Transverse colon (tissue), 4 donors: ENCODE measurements at places on chromosomes 13 and 19. TPM values are rescaled to one million over a fixed set of nuclear protein-coding genes. Genes with fewer than 3 reads are reported as not detected.

ZNF723 gene
- not detected for total RNA-seq

RUBCNL gene
- 27.2 TPM for total RNA-seq

- H3K27ac ChIP-seq, result no peak overlapping the region
- no peaks in the 10 kb centered on the region for H3K27me3 ChIP-seq
- DNase-seq, result peak; percentile 15
- H3K4me1 ChIP-seq, result no peaks in the 10 kb centered on the region
Observed at GRCh38 chr19:32642771-32643170, 32.2 kb downstream of the ANKRD27 start.

DNA sequence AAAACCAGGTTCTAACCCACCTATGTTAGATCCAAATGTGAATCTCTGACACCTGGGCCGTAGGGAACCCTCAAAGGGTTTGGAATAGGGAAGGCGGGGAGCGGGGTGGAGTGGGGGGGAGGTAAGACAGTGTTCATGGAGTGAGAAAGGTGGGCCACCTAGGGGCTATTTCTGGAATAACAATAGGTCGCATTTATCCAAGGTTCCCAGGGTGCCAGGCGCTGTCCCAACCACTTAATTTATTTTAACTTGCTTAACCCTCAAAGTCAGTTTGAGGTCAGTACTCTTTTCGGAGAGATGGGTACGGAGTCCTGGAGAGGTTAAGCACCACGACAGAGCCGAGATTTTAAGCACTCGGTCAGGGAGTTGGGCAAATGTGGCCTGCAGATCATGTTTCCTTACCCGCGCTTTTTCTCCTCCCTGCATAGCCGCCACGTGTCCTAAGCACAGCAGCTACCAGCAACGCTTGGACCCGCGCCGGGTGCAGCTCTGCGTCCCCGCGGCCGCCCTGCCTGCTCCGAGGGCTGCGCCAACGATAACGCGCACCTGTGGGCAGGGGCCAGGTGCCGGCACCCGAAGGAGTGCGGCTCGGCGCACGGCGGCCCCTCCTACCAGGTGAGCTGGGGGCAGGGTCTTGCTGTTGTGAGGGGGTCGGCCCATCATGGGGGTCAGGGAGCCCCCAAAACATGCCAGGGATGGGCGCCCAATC is 25.0 kb upstream of the FXYD3 start:
- no peak overlapping the region for H3K27ac ChIP-seq
- DNase-seq, result peak; percentile 58
- H3K27me3 ChIP-seq, result peaks cover 8% of the 10 kb centered on the region
- no peaks in the 10 kb centered on the region for H3K36me3 ChIP-seq
- H3K4me1 ChIP-seq, result peaks cover 4% of the 10 kb centered on the region

- no peak for DNase-seq
- H3K4me3 ChIP-seq, result no peak overlapping the region
- no peaks in the 10 kb centered on the region for H3K36me3 ChIP-seq
- H3K27ac ChIP-seq, result peak overlapping the region; percentile 46
Observed at GRCh38 chr19:18284712-18285360, 3.4 kb upstream of the JUND start.

GRCh38 chr19:39676004-39676403 is 20.3 kb downstream of the LGALS16 start:
- H3K4me3 ChIP-seq, result no peak overlapping the region
- peaks cover 8% of the 10 kb centered on the region for H3K27me3 ChIP-seq
- H3K4me1 ChIP-seq, result no peaks in the 10 kb centered on the region

TLE6 gene
- not detected for total RNA-seq

APOC1 gene
- total RNA-seq, result 34.8 TPM

GRCh38 chr13:111855191-111855590 is 211.8 kb upstream of the SOX1 start:
- H3K27ac ChIP-seq, result no peak overlapping the region
- H3K27me3 ChIP-seq, result peaks cover 7% of the 10 kb centered on the region
- DNase-seq, result no peak

DNA sequence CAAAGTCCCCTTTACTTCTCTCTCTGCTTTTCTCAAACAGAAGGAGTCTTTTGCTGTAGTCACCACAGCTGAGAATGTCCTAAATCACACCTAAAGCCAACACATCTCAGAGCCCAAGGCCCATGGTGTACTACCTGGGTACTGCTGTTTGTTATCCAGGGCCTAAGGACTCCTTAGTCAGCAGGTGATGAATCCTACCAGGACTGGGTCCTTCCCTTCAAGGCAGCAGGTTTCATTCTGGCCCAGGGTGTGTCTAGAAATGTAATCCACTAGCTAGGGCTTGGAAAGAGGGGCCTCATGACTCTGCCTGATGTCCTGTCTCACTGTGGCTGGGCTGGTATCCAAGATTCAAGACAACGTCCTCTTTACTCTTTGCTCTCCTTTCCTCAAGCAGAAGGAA is 36.2 kb upstream of the ENOX1 start:
- H3K4me3 ChIP-seq, result no peak overlapping the region
- no peak for DNase-seq
- H3K36me3 ChIP-seq, result no peaks in the 10 kb centered on the region
- no peak overlapping the region for H3K27ac ChIP-seq
- no peaks in the 10 kb centered on the region for H3K4me1 ChIP-seq
- no peaks in the 10 kb centered on the region for H3K27me3 ChIP-seq

- H3K4me1 ChIP-seq, result peaks cover 39% of the 10 kb centered on the region
- no peaks in the 10 kb centered on the region for H3K36me3 ChIP-seq
- peak overlapping the region; percentile 97 for H3K27ac ChIP-seq
Observed at GRCh38 chr19:3405261-3405653, 38.9 kb downstream of the NFIC start.

TMEM59L gene
- 0.55 TPM for total RNA-seq

DNA sequence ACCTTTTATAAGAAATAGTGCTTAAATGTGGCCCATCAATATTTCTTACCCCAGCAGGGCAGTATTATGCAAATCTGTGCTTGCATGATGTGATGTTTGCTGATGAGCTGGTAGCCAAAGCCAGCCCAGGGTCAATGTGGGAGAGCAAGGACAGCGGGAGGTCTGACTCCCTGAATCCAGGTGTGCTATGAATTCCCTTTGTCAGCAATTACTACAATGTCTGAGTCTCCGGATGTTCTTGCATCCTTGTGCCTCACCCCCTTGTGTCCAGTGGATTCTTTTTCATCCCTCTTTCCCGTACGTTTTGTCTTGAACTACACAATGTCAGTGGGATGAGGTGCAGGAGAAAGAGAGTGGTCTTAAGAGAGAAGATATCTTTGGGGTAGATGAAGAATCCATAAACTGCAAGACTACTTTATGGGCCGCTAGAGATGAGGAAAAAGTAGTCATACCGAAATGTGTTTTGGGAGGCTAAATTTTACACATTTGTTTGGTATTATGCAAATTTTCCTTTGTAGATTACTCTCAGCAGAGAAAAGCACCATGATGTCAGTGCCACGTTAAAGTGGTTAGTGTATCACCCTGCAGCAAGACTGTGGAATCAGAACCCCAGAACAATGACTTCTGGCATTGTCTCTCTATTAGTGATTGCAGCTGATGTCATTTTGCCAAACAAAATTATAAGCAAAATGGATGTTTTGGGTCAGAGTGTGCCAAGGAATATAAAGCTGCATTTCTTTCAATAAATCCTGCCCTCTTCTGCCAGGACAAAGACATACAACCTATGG is 53.5 kb upstream of the TSHZ3 start:
- no peak overlapping the region for H3K27ac ChIP-seq
- H3K4me1 ChIP-seq, result no peaks in the 10 kb centered on the region
- no peak overlapping the region for H3K4me3 ChIP-seq
- H3K36me3 ChIP-seq, result no peaks in the 10 kb centered on the region

- H3K4me1 ChIP-seq, result peaks cover under 1% of the 10 kb centered on the region
- no peak overlapping the region for H3K4me3 ChIP-seq
- no peak overlapping the region for H3K27ac ChIP-seq
- no peak for DNase-seq
Observed at GRCh38 chr19:45895519-45895972, 6.9 kb downstream of the MYPOP start.

DNA sequence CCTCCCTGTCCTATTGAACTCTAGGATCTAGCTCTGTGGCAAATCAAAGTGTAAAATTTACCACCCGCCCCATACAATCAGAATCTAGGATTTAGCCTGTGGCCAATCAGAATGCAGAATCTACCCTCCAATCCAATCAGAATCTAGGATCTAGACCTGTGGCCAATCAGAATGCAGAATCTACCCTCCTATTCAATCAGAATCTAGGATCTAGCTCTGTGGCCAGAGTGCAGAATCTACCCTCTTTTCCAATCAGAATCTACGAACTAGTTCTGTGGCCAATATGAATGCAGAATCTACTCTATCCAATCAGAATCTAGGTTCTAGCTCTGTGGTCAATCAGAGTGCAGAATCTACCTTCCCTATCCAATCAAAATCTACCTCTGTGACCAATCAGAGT is 25.8 kb downstream of the PRKD2 start:
- no peak overlapping the region for H3K4me3 ChIP-seq
- no peaks in the 10 kb centered on the region for H3K27me3 ChIP-seq
- no peaks in the 10 kb centered on the region for H3K4me1 ChIP-seq
- peaks cover 93% of the 10 kb centered on the region for H3K36me3 ChIP-seq
- DNase-seq, result no peak

GRCh38 chr19:32475141-32476031 is 69.8 kb downstream of the DPY19L3 start:
- H3K27me3 ChIP-seq, result no peaks in the 10 kb centered on the region
- no peak for DNase-seq
- H3K27ac ChIP-seq, result no peak overlapping the region
- no peak overlapping the region for H3K4me3 ChIP-seq
- no peaks in the 10 kb centered on the region for H3K36me3 ChIP-seq

PRR20A gene
- not detected for total RNA-seq

DNA sequence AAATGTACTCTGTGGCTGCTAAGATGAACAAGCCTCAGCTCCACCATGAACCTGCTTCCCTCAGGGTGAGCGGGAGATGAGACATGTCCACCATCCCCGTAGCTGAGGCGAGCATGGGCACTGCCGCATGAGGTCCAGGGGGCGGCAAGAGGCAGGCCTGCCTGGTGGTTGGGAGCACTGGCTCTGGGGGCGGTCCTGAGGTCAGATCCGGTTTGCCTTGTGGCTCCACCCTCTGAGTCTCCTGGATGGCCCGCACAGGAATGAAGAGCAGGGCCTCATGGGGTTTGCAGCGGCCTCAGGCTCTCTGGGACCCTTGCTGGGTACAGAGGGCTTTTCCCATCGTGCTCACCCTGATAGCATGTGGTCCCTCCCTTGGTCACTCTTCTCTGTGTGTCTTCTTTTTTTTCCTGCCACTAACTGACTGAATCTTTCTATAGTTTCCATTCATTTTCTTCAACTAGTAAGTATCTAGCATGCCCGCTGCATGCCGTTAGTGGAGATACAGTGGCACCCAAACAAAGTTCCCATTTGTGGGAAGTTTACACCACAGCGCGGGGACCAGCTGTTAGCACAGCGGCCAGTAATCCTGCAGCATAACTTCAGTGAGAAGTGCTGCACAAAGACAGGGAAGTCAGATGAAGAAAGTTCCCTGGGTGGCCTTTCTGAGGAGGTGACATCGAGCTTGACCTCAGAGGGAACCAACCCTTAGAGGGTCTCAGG is 37.3 kb downstream of the CAPN12 start:
- DNase-seq, result no peak
- peaks cover 7% of the 10 kb centered on the region for H3K4me1 ChIP-seq
- H3K4me3 ChIP-seq, result no peak overlapping the region
- no peaks in the 10 kb centered on the region for H3K36me3 ChIP-seq

FCAR gene
- total RNA-seq, result not detected

DNA sequence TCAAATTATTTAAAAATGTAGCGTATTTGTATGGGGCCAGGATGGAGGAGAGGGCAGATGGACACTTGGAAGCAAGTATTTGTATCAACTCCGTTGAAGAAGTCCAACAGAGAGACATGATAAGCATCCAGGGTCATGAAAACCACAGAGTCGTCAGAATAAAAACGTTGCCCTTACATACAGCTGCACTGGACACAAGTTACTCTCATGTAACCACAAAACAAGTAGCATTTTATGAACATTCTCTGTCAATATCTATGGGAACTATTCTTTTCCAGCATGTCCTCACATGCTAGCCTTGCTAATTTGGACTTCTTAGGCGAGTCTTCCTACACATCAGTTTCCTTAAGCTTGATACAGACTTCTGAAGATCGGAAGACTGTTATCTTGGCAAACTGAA is 35.0 kb downstream of the EFNB2 start:
- peak overlapping the region; percentile 69 for H3K27ac ChIP-seq
- no peaks in the 10 kb centered on the region for H3K36me3 ChIP-seq
- peaks cover 11% of the 10 kb centered on the region for H3K4me1 ChIP-seq
- H3K4me3 ChIP-seq, result no peak overlapping the region

DNA sequence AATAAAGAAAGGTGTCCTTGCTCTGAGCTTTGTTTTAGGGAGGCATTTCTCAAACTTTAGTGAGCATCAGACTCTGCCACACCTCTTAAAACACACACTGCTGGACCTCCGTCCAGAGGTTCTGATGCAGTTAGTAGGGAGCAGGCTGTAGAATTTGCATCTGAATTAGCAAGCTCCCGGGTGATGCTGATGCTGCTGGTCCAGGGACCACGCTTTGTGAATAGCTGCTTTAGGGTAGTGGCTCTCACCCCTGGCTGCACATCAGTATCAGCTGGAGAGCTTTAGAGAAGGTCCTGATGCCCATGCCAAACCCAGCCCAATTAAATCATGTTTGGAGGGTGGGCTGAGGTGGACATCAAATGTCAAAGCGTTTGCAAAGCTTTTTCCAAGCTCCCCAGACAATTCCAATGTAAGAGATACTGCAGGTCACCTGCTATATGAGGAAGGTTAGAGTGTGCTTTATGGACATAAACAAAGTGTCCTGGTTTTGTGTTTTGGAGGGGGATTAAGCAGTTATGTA is 3.6 kb downstream of the HTR2A start:
- H3K27ac ChIP-seq, result no peak overlapping the region
- peaks cover 27% of the 10 kb centered on the region for H3K27me3 ChIP-seq
- H3K4me3 ChIP-seq, result no peak overlapping the region
- no peaks in the 10 kb centered on the region for H3K4me1 ChIP-seq
- no peak for DNase-seq

DNA sequence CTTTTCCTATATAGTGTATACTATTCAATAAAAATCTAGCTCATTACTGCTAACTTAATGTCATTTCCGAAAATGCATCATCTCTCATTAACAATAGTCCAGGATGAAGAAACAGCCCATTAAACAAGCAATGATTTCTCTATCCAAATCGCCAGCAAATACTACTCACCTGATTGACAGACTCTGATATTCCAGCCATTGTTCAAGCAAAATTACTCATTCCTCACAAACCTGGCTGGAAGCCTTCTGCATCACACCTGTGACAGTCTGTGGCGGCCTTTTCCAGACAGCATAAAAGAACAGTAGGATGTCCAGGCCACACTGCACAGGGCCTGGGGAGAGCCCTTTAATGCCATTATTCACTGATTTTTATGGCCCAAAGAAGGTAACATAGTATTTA is 115.9 kb downstream of the ABCC4 start:
- H3K36me3 ChIP-seq, result no peaks in the 10 kb centered on the region
- DNase-seq, result no peak
- H3K4me3 ChIP-seq, result no peak overlapping the region
- H3K27ac ChIP-seq, result no peak overlapping the region
- H3K27me3 ChIP-seq, result no peaks in the 10 kb centered on the region

- no peaks in the 10 kb centered on the region for H3K36me3 ChIP-seq
- peak; percentile 85 for DNase-seq
- H3K27ac ChIP-seq, result no peak overlapping the region
- peaks cover 10% of the 10 kb centered on the region for H3K4me1 ChIP-seq
Observed at GRCh38 chr19:9586764-9587163, 2.5 kb upstream of the ZNF121 start.

GRCh38 chr19:54967611-54968010 is 1.4 kb downstream of the NLRP2 start:
- no peak overlapping the region for H3K4me3 ChIP-seq
- no peak for DNase-seq
- no peaks in the 10 kb centered on the region for H3K4me1 ChIP-seq
- no peak overlapping the region for H3K27ac ChIP-seq
